ENCODE measurements at places on chromosomes 1 and 21.
A peak's percentile ranks its signal among the peaks of the same experiment; 100 is the strongest.

DNA sequence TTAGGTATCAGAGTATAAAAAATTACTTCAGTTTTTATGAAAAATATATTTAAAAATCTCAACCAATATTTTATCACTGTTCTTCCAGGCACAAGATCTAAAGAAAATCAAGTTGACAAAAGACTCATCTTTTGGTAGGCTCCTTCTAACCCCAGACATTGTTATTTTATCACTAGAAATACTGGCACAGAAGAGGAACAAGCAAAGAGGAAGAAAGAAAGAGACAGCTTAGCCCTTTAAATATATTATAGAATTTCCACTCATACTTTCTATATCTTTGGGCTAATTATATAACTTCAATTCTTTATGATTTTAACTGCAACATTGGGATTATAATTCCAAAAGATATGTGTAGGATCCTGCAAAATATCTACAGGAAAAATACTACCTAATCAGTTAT is 32.4 kb downstream of the SPTA1 start:
- H3K27me3 ChIP-seq, result no peaks in the 10 kb centered on the region
- no peaks in the 10 kb centered on the region for H3K36me3 ChIP-seq
- no peaks in the 10 kb centered on the region for H3K4me1 ChIP-seq
- no peak for DNase-seq
- H3K27ac ChIP-seq, result no peak overlapping the region
- no peak overlapping the region for H3K4me3 ChIP-seq

DNA sequence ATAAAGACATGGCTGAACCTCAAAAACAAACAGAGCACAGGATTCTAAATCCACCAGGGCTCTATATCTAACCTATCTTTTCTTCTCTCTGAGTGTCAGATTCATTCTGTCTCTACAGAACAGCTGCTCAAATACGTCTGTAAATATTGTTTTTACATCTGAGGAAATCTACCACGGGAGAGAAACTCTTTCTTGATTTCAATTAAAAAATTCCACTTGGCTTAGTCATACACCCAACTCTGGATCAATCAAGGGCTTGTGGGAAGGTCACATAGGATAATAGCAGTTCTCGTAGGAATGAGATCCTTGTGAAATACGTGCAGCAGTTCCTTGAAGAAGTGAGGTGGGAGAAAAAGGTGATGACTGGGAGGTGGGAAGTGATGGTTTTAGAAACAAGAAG is 1355.7 kb upstream of the ADGRL2 start:
- no peaks in the 10 kb centered on the region for H3K4me1 ChIP-seq
- H3K27me3 ChIP-seq, result no peaks in the 10 kb centered on the region
- H3K4me3 ChIP-seq, result no peak overlapping the region
- H3K27ac ChIP-seq, result no peak overlapping the region

GRCh38 chr21:17925899-17926298 is 106.7 kb upstream of the C21orf91 start:
- no peak overlapping the region for H3K27ac ChIP-seq
- no peak for DNase-seq
- H3K4me3 ChIP-seq, result no peak overlapping the region

DNA sequence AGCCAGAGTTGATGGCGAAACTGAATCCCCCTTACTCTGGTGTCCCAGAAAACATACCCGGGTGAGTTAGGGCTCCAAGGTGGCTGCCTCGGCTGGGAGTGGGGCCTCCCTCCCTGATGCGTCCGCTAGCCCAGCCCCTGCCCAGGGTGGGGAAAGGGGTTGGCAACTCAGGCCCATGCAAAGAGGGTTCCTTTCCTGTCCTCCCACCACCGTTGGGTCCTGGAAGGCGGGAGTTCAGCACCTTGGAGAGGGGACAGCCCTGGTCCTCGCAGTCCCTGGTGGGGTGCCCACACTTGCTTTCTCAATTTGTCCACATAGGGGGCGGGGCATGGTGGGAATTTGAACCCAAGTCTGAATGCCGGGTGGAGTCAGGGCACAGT is 6.1 kb downstream of the SRM start:
- peaks cover 3% of the 10 kb centered on the region for H3K4me1 ChIP-seq
- no peaks in the 10 kb centered on the region for H3K27me3 ChIP-seq
- no peak overlapping the region for H3K27ac ChIP-seq
- no peak overlapping the region for H3K4me3 ChIP-seq

DNA sequence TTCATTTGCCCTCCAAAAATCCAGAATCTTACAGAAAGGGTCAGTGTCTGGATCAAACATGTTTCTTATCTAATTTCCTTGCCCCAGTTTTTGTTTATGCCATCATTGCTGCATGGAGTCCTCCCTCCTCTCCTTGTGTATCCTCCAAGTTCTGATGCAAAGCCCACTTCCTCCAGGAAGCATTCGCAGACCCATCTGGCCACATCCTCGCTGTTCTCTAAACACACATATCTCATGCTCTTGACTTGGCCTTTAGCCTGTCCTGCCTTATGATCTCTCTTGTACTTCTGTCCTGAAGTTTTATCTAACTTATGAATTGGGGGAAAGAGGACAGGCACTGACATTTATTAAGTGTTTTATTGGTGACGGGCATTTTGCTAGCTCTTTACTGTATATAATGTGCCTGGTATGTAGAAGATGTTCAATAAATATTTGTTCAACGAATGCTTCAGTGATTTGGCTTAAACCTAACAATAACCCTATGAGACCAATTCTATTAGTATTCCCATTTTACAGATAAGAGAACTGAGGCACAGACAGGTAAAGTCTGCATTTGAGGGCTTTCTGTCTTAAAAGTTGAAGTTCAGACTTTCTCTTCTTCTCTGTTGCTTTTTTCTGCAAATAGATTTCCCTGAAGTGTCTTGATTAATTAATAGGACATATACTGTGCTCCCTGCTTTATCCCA is 19.2 kb upstream of the ID3 start:
- no peaks in the 10 kb centered on the region for H3K36me3 ChIP-seq
- no peaks in the 10 kb centered on the region for H3K27me3 ChIP-seq
- H3K4me1 ChIP-seq, result peaks cover 28% of the 10 kb centered on the region
- no peak overlapping the region for H3K4me3 ChIP-seq
- H3K27ac ChIP-seq, result no peak overlapping the region

DNA sequence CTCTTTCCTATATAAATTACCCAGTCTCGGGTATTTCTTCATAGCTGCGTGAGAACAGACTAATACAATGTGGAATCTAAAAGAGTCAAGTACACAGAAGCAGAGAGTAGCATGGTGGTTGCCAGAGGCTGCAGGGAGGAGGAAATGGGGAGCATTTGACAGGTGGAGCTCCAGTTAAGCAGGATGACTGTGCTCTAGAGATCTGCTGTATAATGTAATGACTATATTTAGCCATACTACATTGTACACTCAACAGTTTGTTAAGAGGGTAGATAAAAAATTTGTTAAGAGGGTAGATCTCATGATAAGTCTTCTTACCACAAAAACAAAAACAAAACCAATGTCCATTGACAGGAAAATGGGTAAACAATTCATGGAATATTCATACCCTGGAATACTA is 82.1 kb downstream of the MT1HL1 start:
- H3K27me3 ChIP-seq, result no peaks in the 10 kb centered on the region
- no peaks in the 10 kb centered on the region for H3K36me3 ChIP-seq
- no peaks in the 10 kb centered on the region for H3K4me1 ChIP-seq
- H3K27ac ChIP-seq, result no peak overlapping the region
- DNase-seq, result no peak

- H3K4me1 ChIP-seq, result peaks cover 39% of the 10 kb centered on the region
- H3K27ac ChIP-seq, result peak overlapping the region; percentile 94
- H3K4me3 ChIP-seq, result peak overlapping the region; percentile 22
- H3K36me3 ChIP-seq, result no peaks in the 10 kb centered on the region
These were observed 114.7 kb upstream of the IRF2BP2 start for GRCh38 chr1:234724516-234725176.

GRCh38 chr1:245969283-245969682 is 537.8 kb downstream of the SMYD3 start:
- H3K4me1 ChIP-seq, result no peaks in the 10 kb centered on the region
- H3K27ac ChIP-seq, result no peak overlapping the region
- no peak overlapping the region for H3K4me3 ChIP-seq
- no peaks in the 10 kb centered on the region for H3K27me3 ChIP-seq
- H3K36me3 ChIP-seq, result no peaks in the 10 kb centered on the region
- no peak for DNase-seq

DNA sequence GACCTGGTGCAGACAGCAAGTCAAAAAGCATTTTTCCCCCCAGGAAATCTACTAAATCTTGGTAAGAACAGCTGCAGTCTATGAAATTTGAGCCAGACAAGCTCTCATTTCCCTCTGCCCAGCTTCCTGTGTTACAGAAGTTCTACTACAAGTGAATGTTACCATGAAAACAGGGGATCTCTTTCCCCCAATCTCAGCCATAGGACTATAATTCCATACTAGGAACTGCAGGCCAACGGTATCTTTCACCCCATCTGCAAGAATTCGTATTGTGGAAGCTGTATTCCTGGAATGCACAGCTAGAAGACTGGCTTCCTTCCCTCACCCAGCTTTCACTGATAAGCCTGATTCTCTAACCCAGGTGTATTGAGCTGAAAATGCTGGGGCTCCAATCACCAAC is 1655.4 kb downstream of the BRINP3 start:
- H3K36me3 ChIP-seq, result no peaks in the 10 kb centered on the region
- H3K4me3 ChIP-seq, result no peak overlapping the region
- no peaks in the 10 kb centered on the region for H3K4me1 ChIP-seq
- H3K27ac ChIP-seq, result no peak overlapping the region
- no peak for DNase-seq

- H3K4me3 ChIP-seq, result no peak overlapping the region
- H3K27ac ChIP-seq, result no peak overlapping the region
- no peaks in the 10 kb centered on the region for H3K4me1 ChIP-seq
- H3K27me3 ChIP-seq, result no peaks in the 10 kb centered on the region
- DNase-seq, result no peak
- no peaks in the 10 kb centered on the region for H3K36me3 ChIP-seq
These were observed 42.2 kb downstream of the RNF220 start for GRCh38 chr1:44447051-44447810.

All from effector memory CD4-positive, alpha-beta T cell (primary cell).